SJSA1 (cell line): ENCODE measurements at places on chromosomes 11 and 22. TPM values are rescaled to one million over a fixed set of nuclear protein-coding genes. Genes with fewer than 3 reads are reported as not detected.

Gene BIK
- 1.4 and 2.2 TPM in 2 replicates for total RNA-seq

Gene CD3E
- total RNA-seq: not detected in 2 replicates

Gene DCHS1
- 7.8 and 12.0 TPM in 2 replicates for total RNA-seq

Gene DLG2
- 0.13 TPM in 1 of 2 replicates, not detected in the other for total RNA-seq

GRCh38 chr11:76962583-76963416, 71.4 kb upstream of the B3GNT6 start:
- no peak overlapping the region for H3K27ac ChIP-seq
- DNase-seq: no peak
- H3K4me1 ChIP-seq: no peaks in the 10 kb centered on the region
- no peak overlapping the region for H3K4me3 ChIP-seq

GRCh38 chr11:94129512-94130297, 1.1 kb downstream of the PANX1 start:
- H3K4me3 ChIP-seq: peak overlapping the region; percentile 97
- H3K4me1 ChIP-seq: peaks cover 33% of the 10 kb centered on the region
- peaks cover 6% of the 10 kb centered on the region for H3K36me3 ChIP-seq
- H3K27me3 ChIP-seq: no peaks in the 10 kb centered on the region

DNA sequence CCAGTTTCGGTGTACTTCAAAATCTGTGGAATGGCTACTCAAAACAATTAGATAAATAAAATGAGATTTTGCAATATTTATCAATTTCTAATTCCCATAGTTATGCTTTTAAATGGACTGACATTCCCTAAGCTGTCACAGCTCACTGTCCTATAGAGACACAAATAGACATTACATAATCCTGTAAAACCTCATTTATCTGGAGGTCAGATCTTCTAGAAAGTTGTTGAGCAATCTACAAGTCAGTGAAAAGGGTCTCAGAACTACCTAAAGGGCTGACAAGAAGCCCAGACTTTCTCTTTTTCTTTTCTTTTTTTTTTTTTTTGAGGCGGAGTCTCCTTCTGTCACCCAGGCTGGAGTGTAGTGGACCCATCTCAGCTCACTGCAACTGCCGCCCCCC, 12.0 kb downstream of the ALG8 start:
- H3K27ac ChIP-seq: no peak overlapping the region
- no peaks in the 10 kb centered on the region for H3K4me1 ChIP-seq
- no peak overlapping the region for H3K4me3 ChIP-seq
- H3K27me3 ChIP-seq: no peaks in the 10 kb centered on the region
- no peak for DNase-seq

- no peak overlapping the region for H3K27ac ChIP-seq
- no peaks in the 10 kb centered on the region for H3K4me1 ChIP-seq
- H3K36me3 ChIP-seq: no peaks in the 10 kb centered on the region
- DNase-seq: no peak
- H3K4me3 ChIP-seq: no peak overlapping the region
- no peaks in the 10 kb centered on the region for H3K27me3 ChIP-seq
Measured at GRCh38 chr11:129917231-129917630, 21.9 kb upstream of the NFRKB start.

Gene ANGPTL5
- not detected in 2 replicates for total RNA-seq

GRCh38 chr11:2265396-2265795, 5.0 kb downstream of the ASCL2 start:
- peaks cover 78% of the 10 kb centered on the region for H3K27me3 ChIP-seq
- no peak overlapping the region for H3K4me3 ChIP-seq
- DNase-seq: peak; percentile 36
- no peak overlapping the region for H3K27ac ChIP-seq
- peaks cover 12% of the 10 kb centered on the region for H3K4me1 ChIP-seq
- no peaks in the 10 kb centered on the region for H3K36me3 ChIP-seq

GRCh38 chr11:116986521-116987105, 111.6 kb downstream of the SIK3 start:
- H3K27ac ChIP-seq: peak overlapping the region; percentile 9; the same call in 1 of the 2 replicates
- no peak overlapping the region for H3K4me3 ChIP-seq
- no peak for DNase-seq
- H3K27me3 ChIP-seq: no peaks in the 10 kb centered on the region

DNA sequence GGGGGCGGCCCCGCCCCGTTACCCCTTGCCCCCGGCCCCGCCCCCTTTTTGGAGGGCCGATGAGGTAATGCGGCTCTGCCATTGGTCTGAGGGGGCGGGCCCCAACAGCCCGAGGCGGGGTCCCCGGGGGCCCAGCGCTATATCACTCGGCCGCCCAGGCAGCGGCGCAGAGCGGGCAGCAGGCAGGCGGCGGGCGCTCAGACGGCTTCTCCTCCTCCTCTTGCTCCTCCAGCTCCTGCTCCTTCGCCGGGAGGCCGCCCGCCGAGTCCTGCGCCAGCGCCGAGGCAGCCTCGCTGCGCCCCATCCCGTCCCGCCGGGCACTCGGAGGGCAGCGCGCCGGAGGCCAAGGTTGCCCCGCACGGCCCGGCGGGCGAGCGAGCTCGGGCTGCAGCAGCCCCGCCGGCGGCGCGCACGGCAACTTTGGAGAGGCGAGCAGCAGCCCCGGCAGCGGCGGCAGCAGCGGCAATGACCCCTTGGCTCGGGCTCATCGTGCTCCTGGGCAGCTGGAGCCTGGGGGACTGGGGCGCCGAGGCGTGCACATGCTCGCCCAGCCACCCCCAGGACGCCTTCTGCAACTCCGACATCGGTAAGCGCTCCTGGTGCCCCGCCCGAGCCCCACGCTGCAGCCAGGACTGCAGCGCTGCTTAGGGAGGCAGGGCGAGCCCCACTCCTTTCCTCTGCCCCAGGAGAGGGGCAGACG, at the start of gene TIMP3:
TIMP3 (plus strand) TSS at position 169 of the 700 bp plus-strand sequence; CDS start at position 466, 297 bp downstream.
- peak; percentile 78 for DNase-seq
- H3K4me1 ChIP-seq: peaks cover 36% of the 10 kb centered on the region
- H3K4me3 ChIP-seq: peak within 1 kb of the TSS; percentile 61

Gene MOGAT2
- total RNA-seq: not detected in 2 replicates

GRCh38 chr11:131661132-131661531, 290.7 kb downstream of the NTM start:
- no peak overlapping the region for H3K4me3 ChIP-seq
- no peaks in the 10 kb centered on the region for H3K4me1 ChIP-seq
- H3K27me3 ChIP-seq: no peaks in the 10 kb centered on the region
- no peaks in the 10 kb centered on the region for H3K36me3 ChIP-seq
- no peak for DNase-seq
- H3K27ac ChIP-seq: no peak overlapping the region

Gene LGALS12
- total RNA-seq: 0.25 and 0.39 TPM in 2 replicates

DNA sequence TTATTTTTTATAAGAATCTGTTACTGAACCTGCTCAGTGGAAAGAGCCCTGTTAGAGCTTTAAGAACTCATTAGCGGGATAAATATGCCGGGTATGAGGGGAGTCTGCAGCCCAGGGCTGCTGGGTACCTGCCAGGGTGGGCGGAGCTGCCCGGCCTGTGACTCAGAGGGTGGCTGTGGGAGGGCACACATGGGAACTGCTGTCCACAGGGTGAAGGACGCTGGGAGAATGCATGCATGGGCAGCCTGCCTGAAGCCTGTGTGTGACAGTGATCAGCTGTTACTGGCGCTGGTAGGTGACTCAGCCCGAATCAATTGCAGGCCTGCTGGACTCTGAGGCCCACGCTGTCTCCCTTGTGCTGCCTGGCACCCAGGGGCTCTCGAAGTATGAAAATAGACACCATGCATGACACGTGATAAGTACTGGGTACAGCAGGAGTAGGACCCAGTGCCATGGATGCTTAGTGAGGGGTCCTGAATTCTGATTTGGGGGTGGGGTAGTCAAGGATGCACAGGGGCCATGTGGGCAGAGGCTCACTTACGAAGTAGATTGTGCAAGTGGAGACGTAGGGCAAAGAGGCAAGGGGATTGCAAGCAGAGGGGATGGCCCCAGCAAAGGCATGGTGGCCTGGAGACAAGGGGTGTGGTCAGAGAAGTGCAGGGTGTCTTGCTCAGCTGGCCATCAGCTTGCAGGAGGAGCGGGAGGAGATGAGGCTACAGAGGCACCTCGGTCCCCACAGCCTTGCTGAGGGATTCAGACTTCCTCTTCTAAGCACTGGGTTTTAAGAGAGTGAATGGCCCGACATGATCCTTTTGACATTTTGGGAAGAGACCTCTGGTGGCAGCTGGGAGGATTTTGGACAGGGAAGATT, 36.5 kb downstream of the GRIK4 start:
- H3K36me3 ChIP-seq: no peaks in the 10 kb centered on the region
- no peaks in the 10 kb centered on the region for H3K27me3 ChIP-seq
- no peak overlapping the region for H3K4me3 ChIP-seq
- no peaks in the 10 kb centered on the region for H3K4me1 ChIP-seq
- no peak overlapping the region for H3K27ac ChIP-seq

DNA sequence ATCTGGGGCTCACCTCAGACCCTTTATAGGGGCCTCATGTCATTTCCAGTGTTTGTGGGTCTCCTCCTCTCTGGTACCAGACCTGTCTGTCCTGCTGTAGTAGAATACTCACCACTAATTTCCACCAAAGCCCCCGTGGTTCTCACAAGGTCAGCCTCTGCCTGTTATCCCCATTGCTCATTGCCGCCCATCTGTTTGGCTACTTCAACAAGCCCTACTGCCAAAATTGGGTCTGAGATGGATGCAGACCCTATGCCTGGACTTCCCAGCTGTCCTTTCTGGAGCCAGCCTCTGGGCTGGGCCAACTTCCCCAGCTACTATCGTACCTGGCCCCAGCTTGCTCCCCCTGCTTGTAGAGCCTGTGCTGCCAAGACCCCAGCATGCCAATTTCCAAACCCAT, 152.1 kb upstream of the ISX start:
- 0 out of 2 replicates have a peak, but pooled peaks cover 2% of the 10 kb centered on the region for H3K27me3 ChIP-seq
- H3K36me3 ChIP-seq: no peaks in the 10 kb centered on the region
- no peak overlapping the region for H3K4me3 ChIP-seq
- H3K4me1 ChIP-seq: no peaks in the 10 kb centered on the region

DNA sequence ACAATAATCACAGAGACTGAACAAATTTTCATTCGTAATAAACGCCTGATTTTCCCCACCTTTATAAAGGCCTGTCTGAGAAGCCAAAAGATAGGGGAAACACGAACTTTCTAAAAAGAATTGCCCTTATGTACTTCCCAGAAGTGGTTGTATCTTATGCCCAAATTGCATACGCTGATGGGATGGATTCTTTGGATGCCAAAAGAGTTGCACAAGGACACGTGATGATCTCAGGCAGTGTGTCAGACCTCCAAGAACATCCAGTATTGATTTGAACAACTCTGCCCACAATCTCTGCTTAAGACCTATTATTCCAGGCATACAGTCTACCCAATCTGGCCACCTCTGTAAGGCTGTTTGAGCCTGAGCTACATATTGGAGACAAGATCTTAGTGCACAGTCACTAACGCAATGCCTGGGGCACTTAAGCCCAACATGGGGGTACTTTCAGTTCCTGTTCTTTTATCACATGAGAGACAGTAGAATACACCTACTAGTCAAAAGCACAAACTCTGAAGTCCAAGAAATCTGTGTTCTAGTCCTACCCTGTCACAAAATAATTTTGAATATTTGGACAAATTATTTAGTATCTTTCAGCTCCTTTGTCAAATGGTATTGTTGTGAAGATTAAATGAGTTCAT, 38.9 kb downstream of the OR10A6 start:
- H3K27ac ChIP-seq: peak overlapping the region; percentile 81
- DNase-seq: peak; percentile 44
- H3K36me3 ChIP-seq: no peaks in the 10 kb centered on the region
- no peak overlapping the region for H3K4me3 ChIP-seq
- H3K27me3 ChIP-seq: no peaks in the 10 kb centered on the region

DNA sequence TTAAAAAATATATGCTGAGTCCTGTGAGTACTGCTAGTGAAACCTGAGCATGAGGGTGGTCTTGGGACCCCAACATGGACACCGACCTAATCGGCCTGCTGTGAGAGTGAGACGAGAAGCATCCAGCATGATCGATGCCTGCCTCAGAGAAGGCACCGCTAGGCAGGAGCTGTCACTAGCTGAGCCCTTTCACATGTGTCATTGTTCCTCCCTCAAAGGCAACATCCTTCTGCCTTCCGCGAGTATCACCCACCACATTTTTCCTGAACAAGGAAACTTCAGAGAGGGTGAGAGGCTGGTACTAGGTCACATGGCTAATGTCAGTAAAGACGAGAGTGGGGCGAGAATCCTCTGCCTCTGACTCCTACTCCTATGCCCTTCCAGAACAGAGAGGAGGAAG, 35.6 kb downstream of the AP1B1 start:
- H3K27ac ChIP-seq: no peak overlapping the region
- DNase-seq: no peak
- H3K36me3 ChIP-seq: peaks cover 71% of the 10 kb centered on the region
- no peaks in the 10 kb centered on the region for H3K4me1 ChIP-seq
- H3K4me3 ChIP-seq: no peak overlapping the region

- peaks cover 52% of the 10 kb centered on the region for H3K27me3 ChIP-seq
- H3K27ac ChIP-seq: no peak overlapping the region
- H3K4me3 ChIP-seq: no peak overlapping the region
Measured at GRCh38 chr11:65793625-65794400, 7.0 kb downstream of the OVOL1 start.

DNA sequence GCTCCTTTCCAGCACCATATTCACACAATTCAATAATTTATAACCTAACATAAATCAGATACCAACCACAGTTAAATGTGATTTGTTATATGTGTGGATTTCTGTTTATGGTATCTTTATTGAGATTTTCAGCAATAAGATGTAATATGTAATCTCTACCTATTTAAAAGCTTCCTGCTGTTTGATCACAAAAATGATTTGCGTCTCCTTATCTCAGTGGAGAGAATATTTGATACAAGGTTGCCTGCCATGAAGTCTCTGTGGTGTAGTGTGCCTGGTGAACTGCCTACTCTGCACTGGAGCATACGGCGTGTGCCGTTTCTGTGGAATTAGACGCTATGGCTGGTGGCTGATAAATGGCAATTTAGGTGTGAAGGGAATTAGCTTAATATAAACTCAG, 741.1 kb downstream of the NELL1 start:
- no peak for DNase-seq
- H3K36me3 ChIP-seq: no peaks in the 10 kb centered on the region
- no peak overlapping the region for H3K27ac ChIP-seq
- no peaks in the 10 kb centered on the region for H3K27me3 ChIP-seq

Gene SCN4B
- total RNA-seq: not detected in 2 replicates

GRCh38 chr11:44674809-44675208, 52.0 kb upstream of the TSPAN18 start:
- H3K27me3 ChIP-seq: peaks cover 13% of the 10 kb centered on the region
- H3K4me3 ChIP-seq: no peak overlapping the region
- no peak overlapping the region for H3K27ac ChIP-seq
- no peaks in the 10 kb centered on the region for H3K36me3 ChIP-seq
- no peak for DNase-seq

Gene OR51B4
- not detected in 2 replicates for total RNA-seq

Gene SLC22A6
- not detected in 2 replicates for total RNA-seq

Gene OR4S2
- total RNA-seq: not detected in 2 replicates

Gene OR8U1
- total RNA-seq: not detected in 2 replicates

DNA sequence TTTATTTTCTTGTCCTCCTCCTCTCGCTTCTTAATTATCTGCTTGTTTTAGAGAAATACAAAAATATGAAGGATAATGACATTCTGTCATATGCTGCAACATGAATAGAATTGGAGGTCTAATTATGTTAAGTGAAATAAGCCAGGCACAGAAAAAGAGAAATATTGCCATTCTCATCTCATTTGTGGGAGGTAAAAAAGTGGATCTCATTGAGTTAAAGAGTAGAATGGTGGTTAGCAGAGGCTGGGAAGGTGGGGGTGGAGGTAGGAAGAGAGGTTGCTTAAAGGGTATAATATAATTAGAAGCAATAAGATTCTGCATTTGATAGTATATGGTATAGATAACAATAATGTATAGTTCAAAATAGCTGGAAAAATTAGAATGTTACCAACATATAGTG, 231.3 kb downstream of the JRKL start:
- H3K27ac ChIP-seq: no peak overlapping the region
- no peak overlapping the region for H3K4me3 ChIP-seq
- no peak for DNase-seq
- H3K27me3 ChIP-seq: no peaks in the 10 kb centered on the region

- H3K27me3 ChIP-seq: peaks cover 6% of the 10 kb centered on the region; the same call in 1 of the 2 replicates
- no peaks in the 10 kb centered on the region for H3K4me1 ChIP-seq
- DNase-seq: no peak
- H3K27ac ChIP-seq: no peak overlapping the region
Measured at GRCh38 chr22:47409539-47410275, 647.3 kb downstream of the TBC1D22A start.
